ENCODE measurements at places on chromosomes 5 and 9.

- no peak for DNase-seq
Observed at GRCh38 chr9:92948632-92949031, 1.3 kb downstream of the FGD3 start.

DNA sequence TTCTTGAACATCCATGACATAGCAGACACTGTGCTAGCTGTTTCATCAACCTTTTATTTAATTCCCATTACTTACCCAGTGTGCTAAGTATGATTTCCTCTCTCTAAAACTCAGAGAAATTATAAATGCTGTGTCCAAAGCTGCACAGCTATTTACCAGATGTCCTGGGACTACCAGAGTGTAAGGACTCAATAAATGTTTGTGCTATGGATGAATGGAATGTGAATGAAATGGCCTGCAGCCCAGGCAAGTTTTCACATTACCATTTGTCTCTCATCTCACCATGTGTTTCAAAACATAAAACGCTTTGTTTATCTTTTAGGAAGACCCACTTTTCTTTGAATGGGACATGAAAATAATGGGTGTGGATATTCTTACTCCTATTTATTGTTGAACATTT is 96.2 kb downstream of the ARHGEF28 start:
- no peak for DNase-seq

DNA sequence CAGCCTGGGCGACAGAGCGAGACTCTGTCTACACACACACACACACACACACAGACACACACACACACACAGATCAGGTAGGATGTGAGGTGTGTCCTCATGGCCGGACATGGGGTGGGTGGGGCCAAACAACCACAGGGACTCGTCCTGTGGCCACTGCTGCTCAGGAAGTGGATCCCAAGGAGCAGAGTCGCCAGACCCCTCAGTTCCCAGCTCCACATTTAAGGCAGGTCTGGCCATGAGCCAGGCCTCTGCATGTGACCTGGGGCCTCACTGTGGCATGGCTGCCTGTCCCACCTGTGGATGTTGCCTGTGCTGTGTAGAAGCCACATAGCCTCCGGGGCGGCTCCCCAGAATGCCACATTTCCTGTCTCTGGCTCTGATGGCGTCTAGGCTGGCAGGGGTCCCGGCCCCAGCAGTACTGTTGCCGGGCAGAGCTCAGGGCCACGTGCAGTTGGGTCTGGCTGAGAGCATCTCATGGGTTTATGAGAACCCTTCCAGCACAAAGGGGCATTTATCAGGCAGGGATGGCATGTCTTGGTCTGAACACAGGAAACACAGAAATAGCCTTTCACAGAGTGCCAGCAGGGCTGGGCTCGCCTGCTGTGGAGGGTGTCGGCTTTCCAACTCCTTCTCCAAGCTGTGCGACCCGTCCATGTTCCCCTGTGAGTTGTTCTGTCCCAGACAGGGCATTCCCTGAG is 9.9 kb upstream of the NINJ1 start:
- no peak for DNase-seq

- DNase-seq: no peak
Observed at GRCh38 chr5:6475626-6476312, 27.1 kb downstream of the UBE2QL1 start.

Data from NT2/D1 (cell line).